Foreskin keratinocyte (primary cell): ENCODE measurements at places on chromosomes 2 and 18.

- DNase-seq, result no peak
Observed at GRCh38 chr18:59057969-59058368, 81.7 kb upstream of the SEC11C start.

DNA sequence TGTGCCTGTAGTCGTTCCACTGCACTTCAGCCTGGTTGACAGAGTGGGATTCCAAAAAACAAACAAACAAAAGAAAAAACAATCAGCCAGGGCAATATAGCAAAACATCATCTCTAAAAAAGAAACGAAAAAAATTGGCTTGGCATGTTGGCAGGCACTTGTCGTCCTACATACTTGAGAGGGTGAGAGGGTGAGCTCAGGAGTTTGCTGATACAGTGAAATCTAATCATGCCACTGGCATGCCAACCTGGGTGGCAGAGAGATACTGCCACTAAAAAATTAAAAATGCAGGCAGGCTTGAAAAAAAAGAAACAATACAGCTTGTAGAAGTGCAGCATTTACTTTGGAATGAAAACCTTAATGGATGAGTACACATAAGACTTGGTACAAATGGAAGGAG, 282.9 kb upstream of the RGPD4 start:
- no peak for DNase-seq

DNA sequence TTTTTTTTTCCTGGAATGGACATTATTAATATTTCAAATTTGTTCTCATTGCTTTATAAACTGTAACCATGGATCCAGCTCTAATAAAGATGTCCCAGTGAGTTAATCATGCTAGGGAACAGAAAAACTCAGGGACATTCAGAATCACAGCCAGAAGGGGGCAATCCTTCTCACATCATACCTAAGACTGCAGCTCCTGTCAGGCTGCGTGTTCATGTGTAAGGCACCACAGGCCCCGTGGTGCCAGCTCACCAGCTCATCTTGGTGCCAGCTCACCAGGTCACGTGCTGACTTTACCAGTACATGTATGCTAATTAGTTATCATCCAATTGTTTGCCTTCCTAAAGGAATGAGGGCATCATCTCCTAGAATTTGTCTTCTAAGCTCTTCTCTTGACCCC, 84.7 kb upstream of the NEDD4L start:
- peak; percentile 77 for DNase-seq

DNA sequence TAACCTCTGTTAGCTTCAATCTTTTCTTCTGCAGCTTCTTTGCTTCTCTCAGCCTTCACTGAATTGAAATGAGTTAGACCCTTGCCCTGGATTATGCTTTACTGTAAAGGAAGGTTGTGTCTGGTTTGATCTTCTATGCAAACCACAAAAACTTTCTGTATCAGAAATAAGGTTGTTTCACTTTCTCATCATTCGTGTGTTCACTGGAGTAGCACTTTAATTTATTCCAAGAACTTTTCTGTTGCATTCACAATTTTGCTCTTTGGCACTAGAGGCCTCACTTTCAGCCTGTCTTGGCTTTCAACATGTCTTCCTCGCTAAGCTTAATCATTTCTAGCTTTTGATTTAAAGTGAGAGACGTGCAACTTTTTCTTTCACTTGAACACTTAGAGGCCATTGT, 365.3 kb downstream of the TDRD15 start:
- no peak for DNase-seq

DNA sequence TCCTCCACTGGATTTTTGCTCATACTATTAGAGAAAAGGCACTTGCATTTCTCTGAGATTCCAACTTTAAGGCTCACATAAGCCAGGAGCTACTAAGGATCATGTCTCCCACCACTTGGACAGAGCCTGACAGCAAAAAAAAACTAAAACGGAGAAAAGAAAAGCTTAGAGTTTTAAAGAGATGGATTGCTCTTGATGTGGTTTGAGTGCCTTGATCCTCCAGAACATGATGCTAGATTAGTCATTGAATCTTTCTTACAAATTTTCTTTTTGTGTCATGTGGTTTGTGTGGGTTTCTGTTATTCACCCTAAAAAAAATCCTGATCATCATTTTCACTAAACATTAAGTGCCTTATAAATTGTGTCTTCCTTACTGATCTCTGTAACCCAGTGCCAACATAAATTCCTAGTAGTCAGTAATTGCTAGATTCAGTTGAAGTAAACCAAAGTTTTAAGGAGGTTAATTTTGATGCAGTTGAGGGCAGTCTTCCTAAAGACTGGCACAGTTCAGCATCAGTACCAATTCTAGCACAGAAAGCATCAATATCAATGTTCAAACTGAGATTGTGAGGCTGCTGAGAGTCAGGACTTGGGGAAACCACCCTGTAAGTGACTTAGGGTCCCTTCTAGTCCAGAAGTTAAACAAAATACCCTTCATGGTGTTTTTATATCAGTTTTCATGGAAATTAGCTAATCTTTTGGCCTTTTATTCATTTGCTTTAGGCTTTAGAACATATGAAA, 206.3 kb downstream of the RAD51AP2 start:
- DNase-seq, result no peak

GRCh38 chr2:2650608-2651375, 319.7 kb upstream of the MYT1L start:
- no peak for DNase-seq

- no peak for DNase-seq
Observed at GRCh38 chr2:45432406-45432805, 178.7 kb downstream of the SRBD1 start.

- no peak for DNase-seq
Observed at GRCh38 chr2:119434664-119435063, 3.0 kb downstream of the TMEM37 start.

GRCh38 chr2:203683932-203684556, 22.4 kb upstream of the CD28 start:
- DNase-seq, result peak; percentile 86

DNA sequence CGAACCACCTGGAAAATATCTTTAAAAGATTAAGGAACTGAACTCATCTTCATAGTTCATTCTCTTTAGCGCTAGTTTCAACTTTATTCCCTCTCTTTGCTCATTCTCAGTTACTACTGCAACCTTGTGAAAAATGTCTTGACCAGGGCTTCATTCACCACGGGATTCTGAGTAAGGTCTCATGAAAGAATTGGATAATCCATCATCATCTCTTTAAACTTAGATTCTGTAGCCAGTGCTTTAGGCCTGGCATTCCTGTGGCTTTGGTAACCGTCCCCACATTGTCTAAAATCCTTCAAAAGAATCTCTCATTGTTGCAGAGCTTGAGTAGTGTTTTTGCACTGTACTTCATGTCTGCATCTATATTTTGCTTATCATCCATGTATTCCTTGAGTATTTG, 229.5 kb downstream of the ETAA1 start:
- DNase-seq, result no peak

DNA sequence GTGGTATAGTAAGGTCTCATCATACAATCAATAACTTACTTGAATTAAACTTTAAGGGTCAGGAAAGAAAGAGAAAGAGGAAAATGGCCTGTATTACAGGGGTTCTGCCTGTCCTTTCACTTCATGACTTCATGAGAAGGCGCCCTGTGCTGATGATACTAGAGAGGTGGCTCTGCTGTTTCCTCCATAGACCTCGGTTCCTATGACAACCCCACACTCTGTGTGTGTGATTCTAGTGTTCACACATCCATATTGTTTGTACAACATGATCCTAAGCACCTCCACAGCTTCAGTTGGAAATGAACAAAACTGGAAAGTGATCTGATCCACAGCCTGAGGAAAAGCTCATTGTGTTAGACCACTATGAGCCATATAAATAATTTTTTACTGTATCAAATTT, 7.0 kb upstream of the REEP1 start:
- no peak for DNase-seq

DNA sequence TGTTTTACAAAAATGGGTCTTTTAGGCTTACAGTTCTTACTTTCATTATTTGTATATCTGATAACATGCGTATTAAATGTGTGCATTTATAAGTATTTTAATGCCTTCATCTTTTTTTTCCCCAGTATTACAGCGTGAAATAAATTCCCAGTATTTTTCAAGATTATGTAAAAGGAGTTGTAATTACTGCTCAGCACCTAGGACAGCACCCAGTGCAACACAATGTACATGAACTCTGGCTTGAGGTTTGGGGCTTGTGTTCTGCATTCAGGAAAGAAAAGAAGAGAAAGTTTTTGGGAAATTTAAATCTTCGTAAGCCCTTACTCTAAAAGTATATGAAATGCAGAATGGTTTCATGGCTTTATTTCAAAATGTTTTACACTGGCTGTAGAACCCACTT, 16.7 kb downstream of the ZNF638 start:
- DNase-seq, result no peak

DNA sequence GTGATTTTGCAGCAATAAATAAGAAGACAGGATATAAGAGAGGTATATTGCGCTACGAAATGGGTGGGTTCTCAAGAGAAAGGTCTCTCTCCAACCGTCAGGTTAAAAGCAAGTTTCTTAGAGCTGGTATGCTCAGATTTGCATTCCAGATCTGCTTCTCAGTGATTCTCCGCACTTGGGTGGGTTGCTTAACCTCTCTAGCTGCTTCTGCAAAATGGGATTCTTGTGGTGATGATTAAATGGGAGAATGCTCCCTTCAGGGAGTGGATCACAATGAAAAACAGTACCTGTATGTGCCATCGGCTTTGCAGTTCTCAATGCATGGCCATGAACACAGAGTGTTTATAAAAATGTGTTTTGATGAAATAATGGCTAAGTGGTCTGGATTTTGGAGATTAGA, 477.7 kb downstream of the TNS1 start:
- DNase-seq, result no peak

DNA sequence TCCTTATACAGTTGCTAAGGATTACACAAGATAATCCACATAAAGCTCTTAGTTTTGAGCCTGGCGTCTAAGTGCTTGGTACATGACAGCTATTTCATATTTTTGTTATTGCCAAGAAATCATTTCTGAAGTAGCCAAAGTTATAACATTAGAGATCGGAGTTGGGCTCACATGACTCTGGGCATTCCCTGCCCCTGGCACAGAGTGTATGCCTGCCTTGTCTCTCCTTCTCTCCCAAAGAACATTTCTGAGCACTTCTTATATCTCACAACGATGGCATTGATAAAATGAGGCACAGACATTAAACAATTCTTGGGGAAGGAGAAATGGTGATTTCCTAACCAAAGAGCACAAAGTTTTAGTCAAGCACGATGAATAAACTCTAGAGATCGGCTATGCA, 87.7 kb upstream of the DDX18 start:
- DNase-seq, result no peak

GRCh38 chr2:28350196-28350595, 42.5 kb upstream of the FOSL2 start:
- DNase-seq, result no peak
